Stimulated activated CD4-positive, alpha-beta T cell treated with anti-CD3 and anti-CD28 coated beads, Interleukin-15, amount 100 ng/mL, for 1 hour (primary cell): ENCODE measurements at places on chromosomes 12 and 14.

GRCh38 chr12:15684896-15685658, 104.1 kb downstream of the EPS8 start:
- DNase-seq, result no peak

DNA sequence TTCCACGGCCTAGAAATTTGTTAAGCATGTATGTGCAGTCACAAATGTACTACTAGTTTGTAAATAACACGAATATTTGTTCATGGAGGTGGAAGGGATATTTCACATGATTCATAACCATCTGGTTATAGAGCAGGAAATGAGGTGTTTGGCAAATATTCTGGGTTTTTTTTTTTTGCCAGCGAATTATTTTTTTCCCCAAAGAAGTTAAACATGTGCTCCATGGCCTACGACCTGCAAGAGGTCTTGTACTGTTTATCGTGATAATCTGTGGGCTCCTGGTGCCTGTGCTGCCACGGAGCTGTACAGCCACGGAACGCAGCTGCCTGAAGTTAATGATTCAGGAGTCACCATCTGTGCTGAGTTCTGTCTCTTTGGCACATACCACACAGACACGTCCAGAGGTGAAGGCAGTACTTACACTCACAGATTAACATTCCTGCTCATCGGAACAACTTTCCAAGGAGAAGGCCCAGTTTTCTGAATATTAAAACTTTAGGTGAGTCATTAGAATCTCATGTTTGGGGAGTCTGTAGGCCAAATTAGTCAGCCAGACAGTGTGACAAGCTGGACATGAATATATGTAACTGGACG, 156.3 kb downstream of the TMX1 start:
- DNase-seq, result no peak

- no peak for DNase-seq
These were observed 51.5 kb downstream of the TMPRSS12 start for GRCh38 chr12:50894241-50894640.

DNA sequence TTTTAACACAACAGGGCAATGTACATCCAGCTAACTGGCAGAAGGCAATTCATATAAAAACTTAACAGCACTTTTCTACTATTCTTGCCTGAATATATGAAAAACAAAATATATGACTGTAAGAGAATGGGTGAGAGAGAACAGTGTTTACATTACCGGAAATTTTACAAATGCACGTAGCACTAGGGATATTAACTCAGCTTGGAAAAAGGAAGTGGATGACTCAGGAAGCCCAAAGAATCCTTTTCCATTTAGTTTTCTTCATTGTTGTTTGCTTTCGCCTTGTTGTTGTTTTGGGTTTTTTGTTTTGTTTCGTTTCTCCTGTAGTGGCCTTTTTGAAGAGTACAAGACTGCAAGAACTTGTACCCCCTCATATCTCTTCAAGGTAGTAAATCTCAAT, 295.5 kb downstream of the EGLN3 start:
- DNase-seq, result no peak

DNA sequence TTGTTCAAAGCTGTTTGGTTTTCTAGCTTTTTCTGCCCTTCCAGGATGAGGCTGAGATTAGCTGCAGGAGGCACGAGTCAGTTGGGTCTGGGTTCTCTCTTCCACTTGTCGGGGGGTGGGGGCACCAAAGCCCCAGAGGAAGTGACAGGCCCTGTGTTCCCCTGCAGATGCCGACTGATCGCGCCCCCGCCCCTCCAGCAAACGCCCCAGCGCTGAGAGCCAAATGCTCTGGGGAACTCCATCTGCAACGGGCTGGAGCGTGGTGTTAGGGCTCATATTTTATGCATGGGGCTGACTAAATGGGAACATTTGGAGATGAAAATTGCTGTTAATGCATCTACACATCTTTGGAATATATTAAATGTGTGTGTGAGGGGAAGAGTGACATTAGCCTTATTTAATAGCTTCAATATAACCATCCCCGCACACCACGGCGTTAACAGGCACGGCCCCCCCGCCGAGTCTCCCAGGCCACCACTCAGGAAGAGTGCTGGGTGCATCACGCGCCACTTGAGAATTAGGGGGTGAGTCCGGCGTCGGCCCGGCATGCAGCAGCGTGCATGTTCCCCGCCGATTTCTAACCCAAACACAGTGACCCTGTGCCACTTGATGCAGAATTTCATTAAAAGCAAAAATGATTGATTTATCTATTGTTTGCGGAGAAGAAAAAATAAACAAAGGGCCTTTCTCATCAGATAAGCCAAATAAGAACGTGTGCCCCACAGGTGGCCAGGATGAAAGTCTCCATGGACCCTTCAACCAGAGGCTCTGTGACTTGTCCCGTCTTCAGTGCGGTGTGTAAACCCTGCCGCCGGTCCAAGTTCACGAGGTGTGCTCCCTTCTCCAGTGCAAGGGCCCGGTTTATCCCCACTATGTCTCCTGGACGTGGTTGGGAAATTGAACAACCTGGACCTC, 165.0 kb upstream of the RTL1 start:
- DNase-seq, result no peak

- DNase-seq, result no peak
These were observed 2.0 kb downstream of the PTHLH start for GRCh38 chr12:27970401-27971120.

DNA sequence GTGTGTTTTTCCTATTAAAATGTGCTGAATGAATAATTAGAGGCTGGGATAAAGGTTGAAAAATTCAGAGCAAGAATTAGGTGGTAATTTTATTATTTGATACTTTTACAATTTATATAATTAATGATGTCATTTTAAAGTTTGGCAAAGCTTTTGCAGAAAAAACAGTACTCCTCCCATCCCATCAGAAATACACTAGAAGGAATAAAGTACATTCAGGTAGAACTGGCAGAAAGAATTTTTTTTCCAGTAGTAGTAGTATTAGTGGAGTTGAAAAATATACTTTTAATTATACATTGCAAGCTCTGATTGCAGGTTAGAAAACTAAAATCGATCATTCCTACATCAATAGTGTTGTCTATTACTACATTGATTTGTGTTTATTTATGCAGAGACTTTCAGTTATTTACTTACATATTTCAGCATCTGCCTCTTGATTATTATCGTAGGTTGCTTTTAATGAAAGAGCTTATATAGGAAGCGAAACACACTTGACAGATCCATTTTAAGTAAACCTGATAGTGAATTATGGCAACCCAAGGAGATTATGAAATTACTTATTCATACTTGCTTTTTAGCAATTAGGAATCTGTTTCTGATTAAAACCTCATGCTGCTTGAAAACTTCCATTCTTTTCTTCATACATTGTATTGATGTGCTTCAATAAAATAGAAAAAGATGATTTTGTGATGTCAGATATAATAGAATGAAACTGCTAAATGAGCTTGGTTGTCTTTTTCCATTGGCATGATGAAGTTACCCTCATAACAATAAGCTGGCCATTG, 10.1 kb downstream of the FOXG1 start:
- DNase-seq, result no peak

- no peak for DNase-seq
These were observed 6.0 kb downstream of the HEATR5A start for GRCh38 chr14:31414190-31414833.

- DNase-seq, result no peak
These were observed 164.6 kb upstream of the SLC16A7 start for GRCh38 chr12:59431266-59431665.

DNA sequence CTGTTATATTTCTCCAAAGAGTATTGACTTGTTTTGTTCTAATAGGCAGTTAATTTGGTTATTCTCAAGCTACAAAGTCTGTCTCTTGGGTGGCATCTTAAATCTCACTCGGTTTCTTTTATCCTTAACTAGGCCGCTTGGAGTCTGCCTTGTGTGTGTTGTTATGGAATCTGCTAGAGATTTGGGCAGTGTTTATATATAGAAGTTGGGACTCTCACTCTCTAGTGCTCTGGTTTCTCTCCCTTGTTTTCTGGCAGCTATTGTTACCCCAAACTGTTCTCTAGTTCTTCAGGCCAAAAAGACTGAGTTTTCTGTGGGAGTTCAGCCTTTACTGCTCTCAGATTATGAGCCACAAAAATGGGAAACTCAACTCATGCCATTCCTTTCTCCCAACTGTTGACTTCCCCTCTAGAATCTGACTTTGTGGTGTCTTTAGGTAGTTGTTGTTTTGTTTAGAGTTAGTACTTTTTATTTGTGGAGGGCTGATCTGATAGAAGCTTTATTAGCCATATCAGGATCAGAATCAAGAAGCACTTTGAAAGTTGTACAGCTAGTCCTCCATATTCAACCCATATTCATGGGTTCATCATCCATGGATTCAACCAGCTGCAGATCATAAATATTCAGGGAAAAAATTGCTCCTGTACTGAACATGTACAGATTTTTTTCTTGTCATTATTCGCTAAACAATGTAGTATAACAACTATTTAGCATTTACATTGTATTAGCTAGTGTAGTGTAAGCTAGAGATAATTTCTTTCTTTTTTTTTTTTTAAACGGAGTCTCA, 11.2 kb downstream of the PSMA6 start:
- no peak for DNase-seq

- DNase-seq, result no peak
These were observed 442.5 kb upstream of the PDE3A start for GRCh38 chr12:19925841-19926240.

- no peak for DNase-seq
These were observed 18.0 kb upstream of the TMEM260 start for GRCh38 chr14:56561606-56562005.

GRCh38 chr12:93460003-93460402, 7.3 kb upstream of the MRPL42 start:
- DNase-seq, result no peak

- DNase-seq, result peak; percentile 11
These were observed 4.5 kb downstream of the DAO start for GRCh38 chr12:108884116-108885012.

- no peak for DNase-seq
These were observed 349 bp downstream of the CDC42BPB start for GRCh38 chr14:103057028-103057371.

DNA sequence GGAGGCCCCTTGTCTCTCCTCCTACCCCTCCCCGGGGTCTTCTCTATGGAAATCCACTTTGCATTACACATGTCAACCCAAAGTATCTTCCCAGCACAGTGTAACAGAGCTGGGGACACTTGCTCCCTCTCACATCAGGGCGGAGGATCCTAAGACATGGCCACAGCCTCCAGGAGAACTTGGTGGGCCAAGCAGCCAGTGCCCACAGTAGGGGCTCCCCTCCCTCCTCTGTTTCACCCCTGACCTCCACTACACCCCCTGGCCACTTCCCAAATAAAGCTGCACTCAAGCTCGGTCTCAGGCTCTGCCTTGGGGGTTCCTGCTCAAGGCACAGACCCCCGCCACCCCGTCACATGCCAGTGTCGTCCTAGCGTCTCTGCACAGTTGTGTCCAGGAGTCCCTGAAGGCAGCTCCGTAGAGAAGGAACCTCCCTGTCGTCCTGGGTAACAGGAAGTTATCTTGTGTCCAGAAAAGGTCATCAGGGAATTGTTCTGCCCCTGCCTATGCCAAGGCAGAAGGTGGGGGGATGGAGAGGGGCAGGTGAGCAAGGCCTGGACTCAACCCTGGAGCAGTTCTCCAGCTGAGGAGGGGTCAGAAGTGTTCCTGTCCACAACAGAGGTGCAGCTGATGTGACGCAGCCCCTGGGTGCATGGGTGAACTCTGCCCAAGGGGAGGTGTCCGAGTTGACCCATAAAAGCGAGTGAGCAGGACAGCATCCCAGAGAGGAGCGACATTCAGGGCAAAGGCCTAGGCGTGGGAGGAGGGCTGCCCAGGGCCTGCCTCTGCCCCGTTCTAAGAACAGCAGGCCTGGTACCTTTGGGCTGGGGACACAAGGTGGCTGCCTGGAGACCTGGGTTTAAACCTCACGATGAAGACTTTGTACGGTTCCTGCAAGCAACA, 25.5 kb downstream of the DIO3 start:
- no peak for DNase-seq

DNA sequence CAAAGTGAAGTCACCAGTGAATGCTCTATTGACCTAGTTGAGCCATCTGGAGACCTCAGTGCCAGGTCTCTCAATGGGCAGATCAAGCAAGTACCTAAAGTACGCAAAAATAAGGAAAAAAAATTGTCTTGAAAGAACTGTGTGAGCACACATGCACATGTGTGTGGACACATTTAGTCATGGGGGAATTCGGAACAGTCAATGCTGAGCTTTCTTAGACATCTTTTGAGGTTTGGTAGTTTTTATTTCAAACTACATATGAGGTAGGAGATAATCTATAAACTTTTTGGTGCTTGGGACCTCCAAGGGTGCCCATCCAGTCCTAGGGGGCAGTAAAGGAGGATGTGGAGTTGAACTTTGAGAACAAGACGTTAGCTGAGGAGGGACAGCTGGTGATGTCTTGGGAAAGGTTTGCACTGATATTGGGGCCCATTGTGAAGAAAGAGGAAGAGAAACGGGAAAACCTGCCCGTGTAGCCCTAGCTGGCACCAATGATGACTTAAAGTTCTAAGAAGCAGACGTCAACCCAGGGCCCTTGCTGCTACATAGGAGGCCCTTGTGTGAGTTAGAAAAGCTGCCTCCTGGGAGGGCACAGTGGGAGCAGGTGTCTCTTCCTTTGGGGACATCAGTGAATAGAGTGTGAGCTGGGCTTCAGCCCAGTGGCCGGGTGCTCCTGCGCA, 124.4 kb downstream of the NT5DC3 start:
- DNase-seq, result no peak

DNA sequence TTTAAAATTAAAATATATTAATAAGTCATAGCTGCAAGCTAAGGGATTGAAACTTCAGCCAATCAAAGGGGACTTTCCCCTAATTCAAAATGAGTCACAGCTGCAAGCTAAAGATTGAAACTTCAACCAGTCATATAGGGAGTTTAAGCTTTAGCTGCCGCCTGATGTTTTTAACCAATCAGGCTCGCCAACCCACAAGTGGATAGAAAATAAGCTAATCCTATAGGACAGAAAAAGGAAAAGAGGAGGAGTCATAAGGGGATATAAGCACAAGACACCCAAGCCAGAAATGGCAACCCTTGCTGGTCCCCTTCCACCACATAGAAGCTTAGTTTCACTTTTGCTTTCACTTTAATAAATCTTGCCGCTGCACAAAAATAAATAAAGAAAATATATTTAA, 1154.6 kb downstream of the GALC start:
- no peak for DNase-seq
